WTC11 (cell line): ENCODE measurements at places on chromosomes 16 and 17.

DNA sequence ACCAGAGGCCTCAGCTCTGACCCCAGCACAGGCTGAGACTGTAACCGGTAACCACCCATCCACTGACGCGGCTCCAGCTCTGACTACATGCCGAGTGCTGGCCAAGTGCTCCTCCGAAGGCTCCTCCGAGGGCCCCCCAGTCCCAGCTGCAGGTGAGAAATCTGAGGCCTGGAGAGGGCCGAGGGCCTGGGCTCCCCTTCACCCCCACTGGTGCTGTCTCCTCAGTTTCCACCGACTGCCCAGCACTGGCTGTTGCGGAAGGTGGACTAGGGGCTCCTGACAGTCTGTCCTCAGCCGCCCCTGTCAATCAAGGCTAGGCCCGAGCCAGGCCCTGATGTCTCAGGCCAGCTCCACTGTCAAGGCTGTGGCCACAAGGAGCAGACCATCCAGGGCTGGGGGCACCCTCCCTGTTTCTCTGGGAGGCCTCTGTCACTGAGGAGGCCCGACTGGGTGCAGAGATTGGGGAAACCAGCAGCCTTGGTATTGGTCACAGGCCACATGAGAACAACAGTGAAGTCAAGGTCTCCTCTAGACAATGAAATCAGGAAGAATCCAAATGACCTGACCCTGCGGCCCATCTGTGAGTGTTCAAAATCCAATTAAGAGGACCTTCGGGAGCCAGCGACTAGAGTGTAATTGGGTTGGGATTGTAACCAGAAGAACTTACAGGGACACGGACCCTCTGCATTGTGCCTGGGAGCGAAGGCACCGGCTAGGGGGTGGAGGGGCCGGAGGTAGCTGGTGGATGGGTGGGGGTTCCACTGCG lies 5.1 kb downstream of the TMEM235 start:
- DNase-seq, result no peak

- DNase-seq, result no peak
Measured at GRCh38 chr16:75080205-75081029, 36.2 kb downstream of the LDHD start.

GRCh38 chr17:51229889-51230288 lies 30.0 kb downstream of the MBTD1 start:
- DNase-seq, result no peak

DNA sequence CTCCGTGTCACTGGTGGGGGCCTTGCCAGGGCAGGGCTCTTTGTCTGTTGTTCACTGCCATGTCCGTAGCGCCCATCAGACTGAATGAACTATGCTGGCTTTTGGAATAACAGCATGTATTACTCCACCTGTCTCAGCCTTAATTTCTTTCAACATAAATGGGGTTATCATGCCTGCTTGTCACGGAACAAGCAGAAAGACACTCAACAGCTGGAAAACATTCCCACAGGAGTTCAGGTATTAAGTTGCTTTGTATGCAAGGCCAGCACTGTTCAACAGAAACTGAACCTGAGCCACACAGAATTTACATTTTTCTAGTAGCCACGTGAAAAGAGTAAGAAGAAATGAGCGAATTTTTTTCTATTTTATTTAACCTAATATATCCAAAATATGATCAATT lies 13.1 kb downstream of the PPL start:
- DNase-seq, result no peak

DNA sequence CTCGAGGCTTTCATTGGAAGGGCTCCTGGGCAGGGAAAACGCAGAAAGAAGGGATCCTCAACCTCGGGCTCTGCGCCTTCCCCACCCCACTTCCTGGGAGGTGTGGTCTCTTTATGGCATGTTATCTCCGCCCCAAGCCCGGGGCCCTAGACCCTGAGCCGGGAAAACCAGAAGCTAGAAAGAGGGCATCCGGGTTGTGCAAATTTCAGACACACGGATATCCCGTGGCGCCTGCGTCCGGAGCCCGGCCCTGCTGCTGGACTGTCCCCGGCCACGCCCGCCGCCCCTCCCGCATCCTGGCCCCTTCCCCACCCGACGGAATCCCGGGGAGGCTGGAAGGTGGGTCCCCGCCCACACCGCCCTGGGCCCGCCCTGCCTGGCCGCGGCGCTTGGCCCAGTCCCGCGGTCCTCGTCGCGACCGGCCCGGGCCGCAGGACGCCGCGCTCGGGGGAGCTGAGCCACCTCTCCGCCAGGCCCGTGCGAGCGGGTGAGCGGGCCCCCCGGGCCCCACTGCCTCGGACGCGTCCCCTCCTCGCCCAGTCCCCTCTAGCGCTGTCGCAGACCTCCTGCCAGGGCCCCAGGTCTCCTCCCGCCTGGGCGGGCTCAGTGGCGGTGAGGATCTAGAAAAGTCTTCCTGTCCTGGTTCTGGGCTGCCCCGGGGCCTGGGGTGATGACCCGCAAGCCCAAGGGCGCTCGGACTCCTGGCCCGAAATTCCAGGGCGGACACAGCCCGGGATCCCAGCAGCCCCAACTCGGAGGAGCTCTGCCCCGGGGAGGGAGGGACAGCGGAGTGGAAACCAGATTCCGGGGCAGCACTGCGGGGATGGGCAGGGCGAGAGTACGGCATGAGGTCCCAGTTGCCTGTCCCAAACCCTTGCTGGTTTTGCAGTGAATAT lies at the start of gene SLC16A5:
SLC16A5 (plus strand) TSS at position 397 of the 896 bp plus-strand sequence. CDS start 5,683 bp downstream, outside the sequence.
- peak; percentile 95 for DNase-seq

GRCh38 chr17:8393470-8394231 lies 4.0 kb downstream of the RNF222 start:
- DNase-seq, result no peak

- no peak for DNase-seq
Measured at GRCh38 chr17:68349157-68349556, 57.9 kb downstream of the ARSG start.

GRCh38 chr17:40450175-40450574 lies 6.9 kb downstream of the IGFBP4 start:
- DNase-seq, result peak; percentile 78

GRCh38 chr17:33949100-33949499 lies 306.0 kb upstream of the CCL2 start:
- DNase-seq, result peak; percentile 80

GRCh38 chr17:56697190-56697589 lies 103.7 kb downstream of the NOG start:
- no peak for DNase-seq

GRCh38 chr16:11585460-11586377 lies 1.0 kb downstream of the LITAF start:
- no peak for DNase-seq

- no peak for DNase-seq
Measured at GRCh38 chr16:759110-759910, 1.2 kb upstream of the MSLN start.

GRCh38 chr17:68924793-68925720 lies 30.1 kb downstream of the ABCA8 start:
- DNase-seq, result no peak

DNA sequence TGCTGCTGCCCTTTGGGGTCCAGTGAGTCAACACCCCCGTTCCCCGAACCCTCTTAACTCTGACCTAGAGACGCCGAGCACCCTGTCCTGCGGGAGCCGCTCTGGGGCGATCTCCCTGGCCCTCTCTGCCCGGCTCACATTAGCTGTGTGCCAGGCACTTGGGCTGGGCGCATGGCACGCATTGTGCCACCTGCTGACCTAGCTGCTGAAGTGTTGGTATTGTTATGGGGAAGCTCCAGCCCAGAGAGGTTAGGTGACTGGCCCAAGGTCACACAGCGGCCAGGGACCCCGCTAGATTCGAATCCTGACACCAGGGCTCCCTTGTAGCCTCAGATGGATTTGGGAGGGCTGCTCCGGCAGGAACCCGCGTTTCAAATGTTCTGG lies 1.1 kb downstream of the HSD17B1 start:
- no peak for DNase-seq

GRCh38 chr16:17887963-17888362 lies 417.2 kb upstream of the XYLT1 start:
- no peak for DNase-seq

- no peak for DNase-seq
Measured at GRCh38 chr17:74214484-74215341, 1.3 kb downstream of the TTYH2 start.

- DNase-seq, result no peak
Measured at GRCh38 chr16:85227084-85227945, 115.0 kb upstream of the CIBAR2 start.

DNA sequence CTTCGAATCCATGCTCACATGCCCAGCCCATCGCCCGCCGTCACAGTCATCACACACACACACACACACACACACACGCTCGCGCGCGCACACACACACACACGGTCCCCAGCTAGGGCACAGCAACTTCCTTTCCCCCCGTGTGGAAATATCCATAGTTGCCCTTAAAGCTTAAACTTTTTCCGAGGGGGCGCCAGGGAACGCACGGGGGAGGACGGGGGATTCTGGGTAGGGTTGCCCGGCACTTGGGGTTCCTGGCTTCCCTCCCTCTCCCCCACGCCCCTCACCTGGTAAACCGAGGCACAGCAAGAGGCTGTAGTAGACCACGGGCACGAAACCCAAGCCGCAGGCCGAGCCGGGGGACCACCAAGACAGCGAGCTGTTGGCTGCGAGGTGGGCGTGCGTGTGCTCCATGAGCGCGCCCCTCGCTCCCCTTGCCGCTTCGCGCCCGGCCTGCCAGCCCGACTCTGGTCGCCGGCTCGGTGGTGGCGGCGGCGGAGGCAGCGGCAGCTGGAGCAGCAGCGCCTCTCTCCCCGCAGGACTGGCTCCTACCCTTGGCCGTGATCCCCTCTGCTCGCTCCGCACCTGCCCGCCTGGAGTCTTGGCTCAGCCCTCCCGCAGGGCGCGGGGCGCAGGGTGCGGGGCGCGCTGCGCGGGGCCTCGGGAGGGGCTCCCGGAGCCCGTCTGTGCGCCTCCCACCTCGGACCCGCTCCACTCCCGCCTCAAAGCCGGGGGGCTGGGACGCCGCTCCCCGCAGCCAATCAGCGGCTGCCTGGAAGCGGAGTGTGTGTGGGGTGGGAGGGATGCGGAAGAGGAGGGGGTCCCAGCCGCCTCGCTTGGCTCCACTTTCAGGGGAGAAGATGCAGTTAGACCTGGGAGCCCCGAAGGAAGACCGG lies at the start of gene GPR139:
GPR139 (minus strand) TSS at position 688 of the 896 bp plus-strand sequence; CDS start at position 414, 274 bp downstream.
- DNase-seq, result peak; percentile 64

DNA sequence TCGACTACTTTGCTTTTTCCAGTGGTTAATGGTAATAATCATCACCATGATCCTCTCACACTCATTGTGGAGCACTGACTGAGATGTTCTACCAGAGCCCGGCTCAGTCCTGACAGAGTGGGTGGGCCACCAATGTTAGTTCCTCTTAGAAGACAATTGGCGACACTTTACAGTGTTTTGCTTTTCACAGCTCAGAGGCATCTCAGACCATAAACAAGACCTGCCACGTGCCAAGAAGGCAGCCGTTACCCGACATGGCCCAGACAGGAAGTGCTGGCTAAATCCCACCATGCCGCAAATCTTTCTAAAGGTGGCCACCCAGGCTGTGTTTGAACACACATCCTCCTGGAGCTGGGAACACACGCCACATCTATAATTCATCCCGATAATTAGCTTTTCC lies 103.7 kb downstream of the XYLT1 start:
- no peak for DNase-seq

DNA sequence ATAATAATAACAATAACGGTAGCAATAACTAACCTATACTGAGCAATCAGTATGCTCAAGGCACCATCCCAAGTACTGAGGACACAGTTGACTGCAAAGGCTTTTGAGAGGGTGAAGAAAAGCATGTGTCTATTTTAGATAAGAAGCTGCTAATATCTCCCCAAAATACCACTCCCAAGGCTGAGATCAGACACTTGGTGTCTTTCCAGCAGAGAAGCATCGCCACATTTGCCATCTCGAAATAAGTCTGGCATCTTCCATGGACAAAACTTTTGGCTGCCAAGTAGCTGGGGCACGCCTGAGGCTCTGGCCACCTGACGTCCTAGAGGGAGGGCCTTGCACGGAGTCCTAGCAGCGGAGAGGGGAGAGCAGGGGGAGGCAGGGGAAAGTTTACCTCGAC lies 39.0 kb downstream of the ZNF423 start:
- no peak for DNase-seq

DNA sequence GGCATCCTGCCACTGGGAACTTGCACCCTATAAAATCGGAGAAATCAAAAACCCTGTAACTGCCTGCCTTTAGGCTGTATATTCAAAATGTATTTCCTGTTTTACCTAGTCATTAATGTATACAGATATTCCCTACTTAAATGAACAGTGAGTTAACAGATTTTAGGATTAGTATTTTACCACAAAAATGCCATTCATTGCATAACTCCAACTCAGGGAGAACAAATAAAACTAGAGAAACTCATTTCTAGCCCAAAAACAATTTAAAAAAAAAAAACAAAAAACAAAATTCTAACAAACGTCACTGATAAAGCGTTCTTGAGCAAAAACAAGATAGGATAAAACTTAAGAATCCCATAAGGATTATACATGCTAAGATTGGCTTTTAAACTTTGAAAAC lies 3.7 kb upstream of the DHX33 start:
- no peak for DNase-seq

DNA sequence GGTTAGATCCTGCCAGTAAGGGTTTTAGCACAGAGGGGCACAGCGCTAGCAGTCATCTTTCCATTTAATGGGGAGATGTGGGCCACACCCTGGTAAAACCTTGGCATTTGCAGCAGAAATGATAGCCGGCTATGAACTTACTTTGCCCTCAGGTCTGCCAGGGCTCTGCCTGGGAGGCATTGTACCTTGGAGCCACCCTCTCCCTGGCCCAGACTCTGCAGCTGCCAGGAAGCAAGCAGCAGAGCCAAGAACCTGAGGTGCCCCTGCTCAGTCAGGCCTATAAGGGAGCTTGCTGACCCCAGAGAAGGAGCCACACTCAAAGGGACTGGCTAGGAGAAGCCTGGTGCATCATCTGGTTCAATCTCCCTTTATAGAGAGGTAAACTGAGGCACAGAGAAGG lies 23.7 kb upstream of the PHF12 start:
- no peak for DNase-seq

DNA sequence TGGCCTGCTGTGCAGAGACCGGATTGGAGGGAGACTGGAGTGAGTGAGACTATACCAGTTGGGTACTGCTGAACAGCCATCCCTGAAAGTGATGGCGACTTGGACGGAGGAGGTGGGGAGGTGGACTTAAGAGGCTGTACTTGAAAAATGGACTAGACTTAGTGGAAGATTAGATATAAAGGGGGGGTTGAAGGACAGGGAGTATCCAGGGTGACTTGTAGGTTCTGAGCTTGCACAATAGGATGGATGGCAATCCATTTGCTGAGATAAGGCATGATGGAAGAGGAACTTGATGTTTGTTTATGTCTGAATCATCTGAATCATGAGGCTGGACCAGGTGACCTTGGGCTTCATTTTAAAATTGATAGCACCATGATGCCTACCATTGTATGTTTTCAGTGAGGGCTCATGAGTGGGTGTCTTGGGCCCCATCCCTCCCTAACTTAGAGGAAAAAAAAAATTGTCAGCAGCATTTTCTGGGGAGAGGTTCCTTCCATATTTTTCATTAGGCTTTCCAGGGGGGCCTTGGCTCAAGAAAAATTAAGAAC lies 41.2 kb downstream of the PRKCA start:
- DNase-seq, result no peak
